HT-29 (cell line): ENCODE measurements at places on chromosomes 13 and 19.

DNA sequence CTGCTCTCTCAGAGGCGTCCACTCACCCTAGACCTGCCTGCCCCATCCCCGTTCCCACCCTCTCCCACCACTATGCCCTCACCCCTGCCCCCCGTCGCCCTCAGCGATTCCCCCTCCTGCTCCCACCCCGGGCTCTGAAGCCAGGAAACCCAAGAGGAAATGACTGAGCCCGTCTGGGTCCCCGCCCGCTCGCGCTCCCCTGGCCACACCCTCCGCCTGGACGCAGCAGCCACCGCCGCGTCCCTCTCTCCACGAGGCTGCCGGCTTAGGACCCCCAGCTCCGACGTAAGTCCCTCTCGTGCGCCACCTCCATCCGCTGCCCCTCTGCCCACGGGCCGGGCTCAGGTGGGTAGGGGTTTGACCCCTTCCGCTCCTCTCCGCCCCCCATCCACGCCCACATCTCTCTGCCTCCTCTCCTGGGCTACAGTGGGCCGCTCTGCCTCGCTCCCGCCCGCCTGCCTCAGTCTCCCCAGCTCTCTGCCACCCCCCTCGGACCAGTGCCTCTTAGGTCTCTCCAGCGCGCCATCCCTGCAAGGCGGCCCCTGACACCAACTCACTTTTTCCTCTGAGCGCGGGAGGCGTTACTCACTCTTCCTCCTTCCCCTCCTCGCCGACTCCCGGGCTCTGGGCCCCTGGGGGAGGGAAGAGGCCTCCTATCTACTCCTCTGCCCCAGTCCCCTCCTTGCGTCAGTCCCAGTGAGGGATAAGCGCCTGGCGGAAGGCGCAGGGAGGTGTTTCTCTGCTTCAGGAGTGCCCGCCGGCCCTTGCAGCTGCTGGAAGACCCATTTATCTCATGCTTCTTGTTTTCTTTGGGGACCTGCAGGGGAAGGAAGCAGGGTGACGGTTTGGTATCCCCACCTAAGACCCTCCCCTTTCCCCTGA lies at the start of gene FXYD5:
FXYD5 (plus strand) TSS at position 211 of the 882 bp plus-strand sequence. CDS start 816 bp downstream, outside the sequence.
- peak; percentile 47 for DNase-seq

- no peak for DNase-seq
These were observed 463.0 kb downstream of the TSHZ3 start for GRCh38 chr19:30886222-30886621.

GRCh38 chr19:50568728-50569698 lies 778 bp upstream of the LRRC4B start:
- DNase-seq = no peak

GRCh38 chr19:23665651-23666410 lies 21.2 kb downstream of the ZNF675 start:
- DNase-seq = no peak

GRCh38 chr13:94620286-94620896 lies 18.7 kb downstream of the GPR180 start:
- DNase-seq = peak; percentile 83

- no peak for DNase-seq
These were observed 70.5 kb downstream of the IRS2 start for GRCh38 chr13:109715902-109716301.

DNA sequence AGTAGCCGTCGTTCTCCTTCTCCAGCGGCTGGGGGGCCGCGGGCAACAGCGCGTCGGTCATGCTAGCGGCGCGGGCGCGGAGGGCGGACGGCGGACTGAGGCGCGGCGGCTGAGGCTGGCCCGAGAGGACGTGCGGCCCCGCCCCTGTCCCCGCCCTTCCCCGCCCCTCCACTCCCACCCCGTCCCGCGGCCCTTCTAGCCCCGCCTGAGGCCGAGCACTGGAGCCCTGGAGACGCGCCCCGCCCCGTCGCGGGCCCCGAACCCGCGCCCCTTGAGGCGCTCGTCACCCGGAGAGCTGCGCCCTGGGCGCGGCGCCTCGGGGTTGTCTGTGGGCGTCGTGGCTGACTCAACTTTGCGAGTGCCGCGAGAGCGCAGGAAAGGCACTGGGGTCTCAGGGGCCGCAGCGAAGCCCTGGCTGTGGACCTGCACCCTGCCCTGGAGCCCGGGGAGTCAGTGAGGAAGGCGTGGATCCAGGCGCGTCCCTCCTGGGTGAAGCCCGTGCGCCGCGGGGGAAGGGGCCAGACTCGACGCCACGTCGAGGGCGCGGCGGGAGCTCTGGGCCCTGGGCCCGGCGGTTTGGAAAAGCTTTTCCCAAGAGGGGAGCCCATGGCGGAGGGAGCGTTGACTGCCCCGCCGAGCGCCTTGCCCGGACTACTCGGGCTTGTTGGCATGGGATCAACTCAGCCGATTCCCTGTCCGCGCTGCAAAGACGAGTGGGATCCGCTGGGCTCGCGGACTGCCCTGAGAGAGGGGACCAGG lies at the start of gene RHPN2:
RHPN2 (minus strand) TSS at position 97 of the 759 bp plus-strand sequence; CDS start at position 61, 36 bp downstream.
- DNase-seq = peak; percentile 90

GRCh38 chr19:13689085-13689484 lies 75.2 kb upstream of the MRI1 start:
- DNase-seq = peak; percentile 35

DNA sequence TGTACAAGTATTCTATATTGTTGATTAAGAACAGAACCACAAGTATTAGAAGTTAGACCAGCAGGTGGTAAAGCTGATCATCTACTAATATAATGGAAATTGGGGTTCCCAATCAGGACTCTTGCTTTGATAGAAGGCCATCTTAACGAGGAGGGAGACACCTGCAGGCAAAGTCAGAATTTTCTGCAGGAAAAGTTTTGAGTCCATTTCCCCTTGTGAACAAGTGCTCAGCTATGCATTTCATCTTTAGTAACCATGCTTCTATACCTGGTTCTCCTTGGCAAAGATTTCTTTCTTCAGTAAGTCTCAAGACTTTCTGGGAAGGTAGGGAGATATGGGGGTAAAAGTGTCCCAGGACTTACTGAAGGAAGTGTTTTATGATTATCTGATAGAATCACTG lies 36.1 kb upstream of the USPL1 start:
- peak; percentile 80 for DNase-seq
